Activated effector memory CD4-positive, alpha-beta T cell treated with anti-CD3 and anti-CD28 coated beads, Interleukin-2, amount 50 U/mL, for 16 hours (primary cell): ENCODE measurements at places on chromosomes 2 and 18.
A peak's percentile ranks its signal among the peaks of the same experiment; 100 is the strongest.

GRCh38 chr2:36607947-36608346 is 10.0 kb upstream of the FEZ2 start:
- no peak for DNase-seq

DNA sequence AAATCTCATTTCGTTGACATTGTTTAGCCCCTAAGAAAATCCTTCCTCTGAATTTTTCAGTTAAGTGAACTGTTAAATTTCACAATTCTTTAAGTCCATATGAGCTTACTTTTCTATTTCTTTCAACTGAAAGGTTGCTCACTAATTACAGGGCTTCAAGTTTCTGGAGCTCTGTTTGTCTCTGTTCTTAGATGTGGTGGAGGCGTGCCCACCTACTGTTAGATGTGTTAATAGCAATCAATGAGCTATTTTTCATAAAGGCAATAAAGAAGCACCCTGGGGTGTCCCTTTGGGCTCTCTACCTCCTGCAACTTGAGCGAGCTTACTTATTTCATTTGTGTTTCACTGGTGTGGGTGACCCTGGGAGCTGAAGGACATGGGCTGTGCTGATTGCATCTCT is 25.0 kb downstream of the CREG2 start:
- DNase-seq: no peak

DNA sequence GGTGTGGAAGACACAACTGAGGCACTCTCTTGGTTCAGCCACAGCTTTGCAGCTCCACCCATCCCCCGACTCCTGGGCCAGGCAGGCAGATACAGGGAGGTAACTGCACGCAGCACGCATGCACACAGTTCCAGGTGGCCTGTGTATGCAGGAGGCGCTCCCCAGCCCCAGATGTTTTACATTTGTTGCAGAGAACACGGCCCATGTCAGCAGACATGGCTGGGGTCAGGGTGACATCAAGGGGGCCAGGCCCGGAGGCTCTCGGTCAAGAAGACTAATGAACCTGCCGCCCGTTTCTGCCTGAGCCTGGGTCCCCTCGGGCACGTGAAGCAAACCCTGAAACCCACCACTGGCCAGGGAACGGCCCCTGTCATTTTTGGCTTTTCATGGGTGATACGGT is 57.3 kb downstream of the TWIST2 start:
- DNase-seq: no peak

GRCh38 chr2:189146553-189146952 is 33.0 kb downstream of the COL5A2 start:
- DNase-seq: no peak

GRCh38 chr2:28163028-28163427 is 229.6 kb upstream of the FOSL2 start:
- DNase-seq: no peak

- DNase-seq: no peak
Measured at GRCh38 chr2:59389240-59389639, 1148.1 kb upstream of the FANCL start.

GRCh38 chr2:234401426-234401825 is 95.5 kb downstream of the ARL4C start:
- no peak for DNase-seq

- peak; percentile 67 for DNase-seq
Measured at GRCh38 chr18:57077786-57078552, 68.9 kb upstream of the BOD1L2 start.

DNA sequence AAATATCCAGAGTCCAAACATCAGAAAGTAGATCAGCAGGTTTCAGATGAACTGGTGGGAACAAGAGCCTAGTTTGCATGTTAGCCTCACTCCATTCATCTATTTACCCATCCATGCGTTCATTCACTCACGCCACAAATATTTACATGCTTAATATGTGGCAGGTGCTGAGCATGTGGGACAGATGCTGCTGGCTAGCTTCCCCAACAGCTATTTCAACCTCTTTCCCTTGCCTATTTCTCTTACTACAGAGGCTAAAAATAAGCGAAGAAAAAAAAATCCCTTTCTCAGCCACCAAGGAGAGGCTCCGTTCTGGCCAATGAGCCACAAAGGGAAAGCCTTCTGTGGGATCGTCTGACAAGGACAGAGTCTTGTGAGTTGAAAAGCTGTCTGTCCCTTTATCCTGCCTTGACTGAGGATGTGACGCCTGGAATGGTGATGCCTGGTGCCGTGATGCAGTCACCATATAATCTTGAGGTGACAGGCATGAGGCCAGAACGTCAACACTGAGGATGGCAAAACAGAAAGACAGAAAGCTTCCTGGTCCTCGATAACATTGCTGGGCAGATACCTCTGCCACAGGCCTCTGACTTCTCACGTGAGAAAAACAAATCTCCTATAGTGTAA is 78.2 kb downstream of the KCTD1 start:
- no peak for DNase-seq

DNA sequence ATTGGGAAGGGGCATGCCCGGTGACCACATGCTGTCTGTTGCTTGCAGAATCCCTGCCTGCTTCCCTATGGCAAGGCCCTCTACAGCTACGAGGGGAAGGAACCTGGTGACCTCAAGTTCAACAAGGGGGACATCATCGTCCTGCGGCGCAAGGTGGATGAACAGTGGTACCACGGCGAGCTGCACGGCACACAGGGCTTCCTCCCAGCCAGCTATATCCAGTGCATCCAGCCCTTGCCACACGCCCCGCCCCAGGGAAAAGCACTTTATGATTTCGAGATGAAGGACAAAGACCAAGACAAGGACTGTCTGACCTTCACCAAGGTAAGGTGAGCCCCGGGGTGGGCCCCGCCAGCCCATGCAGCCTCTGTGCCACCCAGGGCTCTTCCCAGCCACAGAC is 218.6 kb downstream of the SH3RF3 start:
- DNase-seq: no peak

DNA sequence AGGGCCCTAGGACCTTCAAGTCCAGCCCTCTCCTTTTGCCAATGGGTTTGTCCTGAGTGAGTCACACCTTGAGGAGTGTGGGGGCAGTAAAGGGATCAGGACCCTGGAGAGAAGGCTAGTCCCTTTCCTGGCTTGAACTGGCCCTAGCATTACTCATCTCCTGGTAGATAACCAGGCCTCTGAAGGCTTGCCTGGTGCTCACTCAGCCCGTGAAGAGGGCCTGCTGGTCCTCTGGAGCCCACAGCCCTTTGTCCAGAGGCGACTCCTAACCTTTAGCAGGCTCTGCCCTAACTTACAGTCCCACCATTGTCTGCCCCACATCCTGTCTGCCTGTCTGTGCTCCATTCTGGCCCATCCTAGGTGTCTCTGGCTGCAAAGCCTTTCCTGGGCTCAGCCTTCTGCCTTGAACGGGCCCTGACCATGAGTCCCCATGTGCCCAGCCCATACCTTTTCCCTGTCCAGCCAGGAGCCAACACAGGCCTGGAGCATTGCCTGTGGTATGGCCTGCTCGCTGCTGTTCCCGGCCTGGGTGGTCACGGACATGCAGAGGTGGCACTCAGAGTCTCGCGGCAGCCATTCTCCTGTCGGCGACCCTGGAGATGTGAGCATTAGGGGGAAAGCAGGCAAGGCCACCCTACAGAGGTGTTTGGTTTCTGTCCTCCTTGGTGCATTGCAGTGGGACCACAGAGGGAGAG is 5.0 kb downstream of the SFTPB start:
- DNase-seq: no peak

- no peak for DNase-seq
Measured at GRCh38 chr2:69988086-69988635, 26.7 kb upstream of the ASPRV1 start.

GRCh38 chr2:158021226-158021625 is 80.5 kb upstream of the UPP2 start:
- DNase-seq: no peak

DNA sequence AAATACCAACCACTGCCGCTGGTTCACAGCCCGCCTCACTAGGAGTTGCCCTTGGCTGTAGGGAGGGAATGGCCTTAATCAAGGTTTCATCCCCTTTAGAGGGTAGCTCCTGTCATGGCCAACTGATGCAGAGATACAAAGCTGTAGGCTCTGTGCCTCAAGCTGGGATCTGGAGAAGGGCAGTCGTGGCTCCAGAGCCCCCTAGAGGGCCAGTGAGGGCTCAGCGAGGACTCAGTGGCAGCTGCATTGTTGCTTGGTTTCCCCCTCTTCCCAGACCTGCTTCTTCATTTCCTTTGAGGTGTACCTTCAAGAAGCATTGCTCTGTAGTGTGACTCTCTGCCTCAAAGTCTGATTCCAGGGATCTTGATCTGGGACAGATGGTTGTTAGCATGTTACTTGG is 302.1 kb downstream of the LPIN1 start:
- DNase-seq: no peak

DNA sequence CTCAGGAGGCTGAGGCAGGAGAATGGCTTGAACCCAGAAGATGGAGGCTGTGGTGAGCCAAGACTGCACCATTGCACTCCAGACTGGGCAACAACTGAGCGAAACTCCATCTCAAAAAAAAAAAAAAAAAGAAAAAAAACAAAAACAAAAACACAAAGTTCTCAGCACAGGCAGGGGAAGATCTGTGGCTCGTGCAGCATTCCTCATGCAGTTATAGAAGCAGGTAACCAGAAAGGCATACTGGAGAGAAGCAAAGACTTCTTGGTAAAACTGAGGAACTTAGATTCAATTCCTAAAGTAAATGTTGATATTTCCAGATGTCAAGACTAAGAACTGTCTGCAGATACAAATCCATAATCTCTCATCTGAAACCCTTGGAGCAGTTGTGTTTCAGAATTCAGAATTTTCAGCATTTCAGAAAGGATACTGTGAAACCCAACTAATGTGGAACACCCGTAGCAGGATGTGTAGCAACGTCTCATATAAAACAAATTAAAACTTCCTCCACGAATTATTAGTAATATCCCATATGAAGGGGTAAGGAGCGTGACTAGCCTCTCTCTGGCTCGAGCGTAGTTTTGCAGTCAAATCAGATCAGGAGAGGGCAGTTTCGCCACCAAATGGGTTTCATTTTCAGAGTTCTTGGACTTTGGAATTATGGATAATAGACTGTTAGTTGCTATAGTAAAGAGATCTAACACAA is 13.2 kb upstream of the SLC25A52 start:
- no peak for DNase-seq

DNA sequence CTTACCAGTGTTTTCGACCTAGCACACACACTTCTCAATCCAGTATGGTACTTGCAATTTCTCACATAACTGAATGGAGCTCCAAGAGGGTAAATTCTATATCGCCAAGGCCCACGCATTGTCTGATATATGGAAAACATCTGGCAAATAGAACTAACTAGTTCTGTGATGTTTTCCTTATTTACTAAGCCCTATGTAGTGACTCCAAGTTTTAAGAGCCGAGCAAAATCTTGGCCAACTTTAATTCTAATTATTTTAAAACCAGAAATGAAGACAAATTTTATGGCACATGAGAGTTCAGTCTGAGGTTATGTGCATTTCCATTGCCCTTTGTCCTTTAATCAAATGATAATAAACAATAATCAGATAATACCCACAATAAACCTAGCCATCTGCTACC is 1119.7 kb upstream of the CNTNAP5 start:
- no peak for DNase-seq

DNA sequence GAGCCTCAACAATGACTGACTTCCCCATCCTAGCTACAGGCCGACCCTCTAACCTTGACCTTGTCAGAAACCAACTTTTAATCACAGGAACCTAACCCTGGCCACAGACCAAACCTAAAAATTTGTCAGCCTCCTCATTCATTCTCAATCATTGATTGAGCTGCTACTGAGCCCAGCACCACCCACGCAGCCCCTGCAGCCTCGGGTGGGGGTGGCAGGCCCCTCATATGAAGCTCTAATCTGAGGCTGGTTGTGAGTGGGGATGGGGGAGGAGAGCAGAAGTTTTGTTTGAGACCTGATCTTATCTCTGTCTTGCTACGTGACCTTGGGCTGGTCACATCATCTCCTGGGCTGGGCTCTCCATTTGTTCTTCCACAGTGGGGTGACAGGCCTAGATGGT is 99.5 kb upstream of the EPAS1 start:
- DNase-seq: no peak

DNA sequence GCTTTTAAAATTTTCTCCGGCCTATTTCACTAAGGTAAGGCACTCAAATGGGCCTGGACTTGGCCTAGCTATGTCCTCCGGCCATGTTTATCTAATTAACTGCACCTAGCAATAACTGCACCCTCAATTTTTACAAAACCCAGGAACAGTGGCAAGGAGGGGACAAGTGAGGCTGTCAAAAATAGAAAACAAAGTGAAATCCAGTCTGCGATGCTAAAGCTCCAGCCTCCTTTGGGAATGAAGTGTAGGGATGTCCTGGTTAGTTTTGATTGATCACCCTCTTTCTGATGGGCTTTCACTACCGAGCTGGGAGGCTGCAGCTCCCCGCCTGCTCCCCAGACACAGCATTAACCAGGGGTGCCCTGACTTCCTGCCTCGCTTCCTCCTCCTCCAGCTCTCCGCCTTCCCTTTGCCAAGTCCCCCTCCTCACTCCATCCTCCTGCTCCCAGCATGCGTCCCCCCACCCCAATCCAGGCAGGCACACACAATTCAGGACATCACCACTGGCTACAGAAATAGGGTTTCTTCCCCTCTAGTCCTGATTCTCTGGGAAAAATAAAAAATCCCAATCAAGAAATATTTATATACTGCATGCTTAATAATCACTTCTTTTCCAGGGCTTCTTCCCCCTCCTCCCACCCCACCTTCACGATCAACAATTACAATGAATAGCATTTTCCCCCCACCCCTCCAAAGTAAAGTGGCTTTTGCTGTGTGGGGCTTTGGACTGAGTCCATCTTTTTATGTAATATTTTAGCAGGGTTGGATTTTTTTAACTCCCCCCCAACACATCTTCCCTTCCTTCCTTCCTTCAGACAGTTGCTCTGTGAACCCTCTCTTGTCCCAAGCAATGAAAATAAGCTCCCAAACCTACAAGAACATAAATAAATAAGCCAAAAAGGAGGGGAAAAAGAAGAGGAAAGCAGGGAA is 3.3 kb upstream of the POU3F3 start:
- no peak for DNase-seq

DNA sequence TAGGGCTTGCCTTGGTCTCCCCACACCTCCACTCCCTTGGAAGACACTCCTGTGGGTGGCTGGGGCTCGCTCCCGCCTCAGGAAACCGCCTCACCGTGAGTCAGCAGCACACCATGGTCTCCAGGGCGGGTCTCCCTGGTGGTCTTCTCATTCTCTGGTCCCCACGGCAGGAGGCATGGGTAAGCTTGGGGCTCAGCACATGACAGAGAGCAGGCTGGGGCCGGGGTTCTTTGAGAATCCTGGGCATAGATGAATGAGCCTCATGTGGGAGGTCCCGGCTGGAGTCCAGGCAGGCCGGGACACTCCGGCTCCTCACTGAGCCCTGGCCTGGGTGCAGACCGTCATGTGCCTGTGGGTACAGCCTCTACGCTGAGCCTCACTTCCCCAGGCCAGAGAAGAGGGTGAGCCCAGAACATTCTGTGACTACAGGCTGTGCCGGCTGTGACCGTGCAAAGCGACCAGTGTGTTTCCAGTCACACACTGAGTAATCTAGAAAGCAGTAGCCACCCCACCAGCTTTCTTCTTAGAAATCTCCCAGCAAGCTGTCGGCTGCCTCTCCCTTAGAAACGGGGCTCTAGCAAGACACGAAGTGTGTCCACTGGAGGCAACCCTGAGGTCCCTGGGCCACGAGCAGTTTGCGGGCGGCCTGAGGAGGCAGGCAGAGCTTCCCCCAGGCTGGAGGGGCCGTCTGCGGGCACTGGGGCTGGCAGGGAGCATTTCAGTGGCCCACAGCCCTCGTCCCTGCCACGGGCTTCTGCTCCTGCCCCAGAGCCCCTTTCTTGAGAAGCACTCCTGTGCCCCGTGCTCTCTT is 93.1 kb downstream of the RHOB start:
- DNase-seq: no peak

- DNase-seq: no peak
Measured at GRCh38 chr2:138207074-138207930, 243.0 kb downstream of the HNMT start.
